ENCODE measurements at places on chromosomes 6 and 20. TPM values are rescaled to one million over a fixed set of nuclear protein-coding genes. Genes with fewer than 3 reads are reported as not detected.

DNA sequence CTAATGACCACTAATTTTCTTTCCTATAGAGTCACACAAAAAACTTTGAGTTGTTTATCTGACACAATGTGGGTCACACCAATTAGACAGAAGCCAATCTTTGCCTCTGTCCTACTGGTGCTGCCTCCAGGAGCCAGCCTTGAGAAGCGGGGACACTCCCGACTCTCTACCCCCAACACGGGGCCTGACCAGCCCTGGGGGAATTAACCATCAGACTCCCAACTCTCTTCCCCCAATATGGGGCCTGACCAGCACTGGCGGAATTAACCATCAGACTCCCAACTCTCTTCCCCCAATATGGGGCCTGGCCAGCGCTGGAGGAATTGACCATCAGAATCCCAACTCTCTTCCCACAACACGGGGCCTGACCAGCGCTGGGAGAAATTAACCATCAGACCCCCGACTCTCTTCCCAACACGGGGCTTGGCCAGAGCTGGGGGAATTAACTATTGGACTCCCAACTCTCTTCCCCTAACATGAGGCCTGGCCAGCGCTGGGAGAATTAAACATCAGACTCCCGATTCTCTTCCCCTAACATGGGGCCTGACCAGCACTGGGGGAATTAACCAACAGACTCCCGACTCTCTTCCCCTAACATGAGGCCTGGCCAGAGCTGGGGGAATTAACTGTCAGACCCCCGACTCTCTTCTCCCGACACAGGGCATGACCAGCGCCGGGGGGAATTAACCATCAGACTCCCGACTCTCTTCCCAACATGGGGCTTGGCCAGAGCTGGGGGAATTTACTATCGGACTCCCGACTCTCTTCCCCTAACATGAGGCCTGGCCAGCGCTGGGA, 12.5 kb downstream of the CST7 start:
- DNase-seq = no peak

- no peak for DNase-seq
Observed at GRCh38 chr6:54629131-54629530, 217.4 kb upstream of the FAM83B start.

The RCAN2 gene
- total RNA-seq = 1.0 TPM

GRCh38 chr6:163904186-163904585, 489.7 kb downstream of the QKI start:
- no peak for DNase-seq
